ENCODE measurements at places on chromosomes 11 and 22. TPM values are rescaled to one million over a fixed set of nuclear protein-coding genes. Genes with fewer than 3 reads are reported as not detected.
A peak's percentile ranks its signal among the peaks of the same experiment; 100 is the strongest.

GRCh38 chr11:122240638-122241037, 124.6 kb upstream of the BLID start:
- no peak for DNase-seq

DNA sequence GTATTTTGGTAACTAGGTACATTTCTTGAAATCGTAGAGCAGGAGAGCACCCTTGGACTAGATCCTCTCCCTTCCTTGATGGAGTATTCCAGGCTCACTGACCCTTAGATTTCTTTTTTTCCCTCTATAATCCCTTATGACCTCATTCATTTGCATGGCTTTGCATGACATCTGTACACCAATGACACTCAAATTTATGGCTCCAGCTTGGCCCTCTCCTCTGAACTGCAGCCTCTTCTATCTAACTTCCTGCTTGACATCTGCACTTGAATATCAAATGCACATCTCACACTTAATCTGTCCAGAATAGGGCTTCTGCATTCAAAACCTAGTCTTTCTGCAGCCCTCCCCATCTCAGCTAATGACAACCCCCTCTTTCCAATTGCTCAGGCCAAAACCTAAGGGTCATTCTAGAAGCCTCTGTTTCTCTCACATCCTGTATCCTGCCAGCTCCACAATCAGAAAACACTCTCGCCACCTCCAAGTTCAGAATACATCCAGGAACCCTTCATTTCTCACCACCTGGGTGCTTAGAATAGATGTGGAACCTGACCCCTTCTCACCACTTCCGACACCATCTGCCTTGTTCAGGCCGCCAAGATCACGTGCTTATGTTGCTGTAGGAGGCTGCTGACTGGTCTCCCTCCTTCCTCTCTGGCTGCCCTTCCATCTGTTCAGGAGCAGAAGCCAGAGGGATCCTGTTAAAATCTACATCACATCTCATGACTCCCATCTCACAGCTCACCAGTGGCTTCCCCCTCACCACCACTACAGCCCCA, 138.9 kb upstream of the MTNR1B start:
- no peak for DNase-seq

- DNase-seq: peak; percentile 67
Measured at GRCh38 chr22:39183991-39184585, 31.6 kb upstream of the CBX7 start.

GRCh38 chr22:37184816-37185541, 3.1 kb downstream of the C1QTNF6 start:
- no peak for DNase-seq

DNA sequence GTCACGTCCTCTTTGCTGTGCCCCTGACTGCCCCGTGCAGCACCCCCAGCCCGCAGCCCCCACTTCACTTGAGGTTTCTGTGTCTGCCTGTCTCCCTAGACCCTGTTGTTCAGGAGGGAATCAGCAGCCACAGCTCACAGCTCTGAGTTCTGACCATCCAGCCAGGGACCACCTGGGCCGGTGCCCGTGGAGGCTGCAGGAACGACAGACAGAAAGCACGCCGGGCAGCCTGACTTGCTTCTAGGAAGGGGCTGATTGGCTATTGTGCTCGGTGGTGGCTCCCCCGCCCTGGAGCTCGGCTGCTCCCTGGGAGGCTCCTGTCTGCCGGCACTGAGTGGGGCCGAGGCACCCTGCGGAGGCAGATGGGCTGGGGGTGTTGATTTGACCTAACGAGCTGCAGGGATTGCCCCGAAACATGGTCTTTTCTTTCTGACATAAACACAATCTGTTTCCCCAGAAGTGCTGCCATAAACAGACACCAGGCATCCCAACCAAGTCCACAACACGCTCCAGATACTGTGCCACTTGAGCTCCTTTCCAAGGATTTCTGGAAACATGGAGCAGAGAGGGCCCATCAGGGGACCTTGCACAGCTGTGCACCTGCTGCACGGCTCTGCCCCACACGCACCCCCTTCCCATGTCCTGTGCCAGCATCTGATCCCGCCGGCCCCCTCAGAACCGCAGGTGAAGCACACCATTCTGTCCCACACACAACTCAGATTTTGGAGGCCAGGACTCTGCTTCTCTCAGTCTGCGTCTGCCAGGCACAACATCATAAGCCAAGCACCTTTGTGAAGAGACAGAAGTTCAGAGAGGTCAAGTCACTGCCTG, 855.9 kb downstream of the TBC1D22A start:
- DNase-seq: no peak

DNA sequence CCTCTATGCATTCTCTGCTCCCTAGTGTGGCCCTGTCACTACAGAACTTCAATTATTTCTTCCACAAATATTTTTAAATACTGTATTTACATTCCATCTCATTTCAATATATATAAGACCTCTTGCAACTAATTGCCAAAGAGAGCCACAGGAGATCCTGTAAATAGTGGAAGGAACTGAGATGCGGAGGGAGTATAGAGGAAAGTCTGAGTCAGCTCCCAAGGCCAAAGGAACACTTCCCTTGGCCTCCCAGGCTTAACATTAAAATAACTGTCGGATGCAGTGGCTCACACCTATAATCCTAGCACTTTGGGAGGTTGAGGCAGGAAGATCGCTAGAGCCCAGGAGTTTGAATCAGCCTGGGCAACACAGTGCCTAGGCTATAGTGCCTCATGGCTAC, 31.2 kb downstream of the RBFOX2 start:
- DNase-seq: peak; percentile 48

DNA sequence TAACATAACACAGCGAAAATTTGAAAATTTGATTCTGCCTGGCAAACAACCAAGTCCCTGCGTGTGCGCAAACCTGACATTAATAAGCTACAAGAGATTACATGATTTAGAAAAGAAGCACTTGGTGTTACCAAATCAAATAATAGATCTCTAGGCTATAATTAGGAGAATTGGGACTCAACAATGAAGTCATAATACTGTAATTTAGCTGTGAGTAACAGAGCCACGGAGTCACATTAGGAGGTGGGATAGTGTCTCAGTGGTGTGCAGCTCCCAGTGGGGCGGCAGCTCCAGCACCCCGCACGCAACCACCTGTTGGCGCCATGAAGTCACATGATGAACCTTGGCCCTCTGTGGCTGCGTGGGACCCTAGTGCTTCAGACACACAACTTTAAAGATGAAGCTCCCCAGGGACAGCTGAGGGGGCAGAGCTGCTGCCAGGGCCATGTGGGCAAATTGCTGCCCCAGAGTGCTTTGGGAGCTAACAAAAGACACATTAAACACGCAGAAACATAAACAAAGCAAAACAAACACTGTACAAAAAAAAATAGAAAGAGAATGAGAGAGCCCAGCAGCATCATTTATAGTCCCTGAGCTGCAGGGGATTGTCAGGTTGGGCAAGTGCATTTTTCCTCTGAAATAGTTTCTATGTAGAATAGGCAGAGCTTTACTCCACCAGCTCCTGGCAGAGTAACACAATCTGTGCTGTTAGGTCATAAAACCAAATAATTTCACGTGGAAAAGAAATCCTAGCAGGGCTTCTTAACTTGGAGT, 605.6 kb downstream of the SOX6 start:
- DNase-seq: no peak

GRCh38 chr11:87460842-87461637, 423.3 kb downstream of the TMEM135 start:
- DNase-seq: no peak

DNA sequence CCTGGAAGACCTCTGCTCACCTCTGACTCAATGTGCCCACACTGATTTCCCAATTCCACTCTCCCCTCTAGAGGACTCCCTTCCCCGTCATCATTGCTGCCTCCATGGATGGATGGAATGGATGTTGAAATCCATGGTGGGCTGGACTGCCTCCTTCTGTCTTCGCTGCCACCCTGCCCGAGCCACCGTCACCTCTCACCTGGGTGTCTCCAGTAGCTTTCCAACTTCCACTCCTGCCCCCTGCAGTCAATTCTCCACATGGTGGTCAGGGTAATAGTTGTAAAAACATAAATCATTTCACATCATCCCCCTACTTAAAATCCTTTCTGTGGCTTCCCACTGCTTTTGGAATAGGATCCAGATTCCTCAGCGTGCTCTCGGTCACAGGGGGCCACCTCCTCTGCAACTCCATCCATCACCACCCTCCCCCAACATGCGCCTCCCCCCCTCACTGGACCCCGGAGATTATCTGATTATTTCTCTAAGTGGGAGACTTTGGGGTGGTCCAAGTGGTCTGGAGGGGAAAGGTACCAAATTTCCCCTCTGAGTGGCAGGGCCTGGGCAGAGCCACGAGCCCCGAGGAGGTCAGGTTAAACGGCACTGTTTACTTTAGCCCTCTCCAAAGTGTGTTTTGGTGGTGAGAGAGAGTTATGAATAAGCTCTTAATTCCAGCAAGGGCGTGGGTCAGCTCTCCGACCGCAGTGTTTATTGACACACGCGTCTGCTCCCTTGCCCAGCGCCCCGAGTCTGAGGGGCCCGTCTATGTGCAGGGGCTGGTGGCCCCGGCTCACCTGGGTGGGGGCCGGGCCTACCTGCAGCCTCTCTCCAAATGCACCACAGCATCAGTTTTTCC, 313.7 kb downstream of the MN1 start:
- DNase-seq: no peak

The TSSK2 gene
- total RNA-seq: not detected

The GVQW3 gene
- 3.6 TPM for total RNA-seq

The CKAP5 gene
- total RNA-seq: 83.3 TPM

The HBG2 gene
- 1.3 TPM for total RNA-seq

The PGR gene
- total RNA-seq: not detected

The FGF3 gene
- not detected for total RNA-seq

The CHADL gene
- total RNA-seq: 0.29 TPM

The MISFA gene
- 0.60 TPM for total RNA-seq

The CCDC81 gene
- 0.29 TPM for total RNA-seq

The SCGB1C1 gene
- not detected for total RNA-seq

The ZFPL1 gene
- total RNA-seq: 65.6 TPM

The SLC6A5 gene
- not detected for total RNA-seq

Data from RPMI7951 (cell line).